Peyer's patch (tissue), 4 donors: ENCODE measurements at places on chromosomes 4 and X. TPM values are rescaled to one million over a fixed set of nuclear protein-coding genes. Genes with fewer than 3 reads are reported as not detected.

GRCh38 chrX:70042399-70043371 is 7.1 kb downstream of the AWAT2 start:
- no peak overlapping the region for H3K4me3 ChIP-seq
- no peaks in the 10 kb centered on the region for H3K36me3 ChIP-seq
- no peak for DNase-seq
- no peaks in the 10 kb centered on the region for H3K4me1 ChIP-seq

DNA sequence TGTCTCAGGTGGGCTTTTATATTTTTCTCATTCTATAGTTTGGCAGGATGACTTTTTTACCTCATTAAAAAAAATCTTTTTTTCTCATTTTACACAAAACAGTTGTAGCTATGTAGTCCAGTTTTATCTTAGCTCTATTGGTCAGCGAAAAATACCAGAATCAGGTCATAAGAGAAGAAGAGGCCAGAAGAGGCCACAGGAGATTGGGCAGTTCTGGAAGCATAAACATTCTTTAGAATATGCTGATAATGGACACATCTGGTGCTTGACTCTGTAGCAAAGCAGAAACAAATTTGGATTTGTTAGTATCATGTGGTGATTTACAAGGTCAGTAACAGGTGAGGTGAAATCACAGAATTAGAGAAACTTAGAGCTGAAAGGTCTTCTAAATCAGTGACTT is 66.6 kb upstream of the ARHGAP24 start:
- no peak overlapping the region for H3K4me3 ChIP-seq
- no peaks in the 10 kb centered on the region for H3K4me1 ChIP-seq
- H3K27ac ChIP-seq, result no peak overlapping the region
- no peaks in the 10 kb centered on the region for H3K36me3 ChIP-seq
- H3K27me3 ChIP-seq, result no peaks in the 10 kb centered on the region

The NDNF gene
- total RNA-seq, result 0.70 TPM

The HTN1 gene
- total RNA-seq, result not detected

The MAGEA1 gene
- not detected for total RNA-seq

The SPANXC gene
- not detected for total RNA-seq

The PCDH11X gene
- not detected for total RNA-seq
